ENCODE measurements at places on chromosomes 6 and 20.

DNA sequence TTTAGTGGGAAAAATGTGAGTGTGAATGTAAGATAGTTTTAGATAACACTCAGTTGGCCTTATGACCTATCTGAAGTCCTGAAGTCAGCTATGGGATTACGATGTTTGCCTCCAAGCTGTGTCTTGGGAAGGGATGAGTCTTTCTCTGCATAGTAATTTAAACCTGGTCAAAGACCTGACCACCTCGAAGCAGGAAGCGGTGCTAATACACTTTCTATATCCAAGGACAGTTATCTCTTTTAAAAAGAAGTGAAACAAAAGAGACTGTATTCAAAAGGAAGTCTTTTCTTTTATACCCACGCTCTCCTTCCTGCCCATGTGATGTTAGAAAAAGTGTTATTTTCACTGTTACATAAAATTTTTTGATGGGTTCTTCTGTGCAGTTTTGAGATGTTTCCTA is 94.9 kb downstream of the JARID2 start:
- no peak for DNase-seq

GRCh38 chr6:132490478-132491204 is 22.3 kb downstream of the STX7 start:
- peak; percentile 32 for DNase-seq

DNA sequence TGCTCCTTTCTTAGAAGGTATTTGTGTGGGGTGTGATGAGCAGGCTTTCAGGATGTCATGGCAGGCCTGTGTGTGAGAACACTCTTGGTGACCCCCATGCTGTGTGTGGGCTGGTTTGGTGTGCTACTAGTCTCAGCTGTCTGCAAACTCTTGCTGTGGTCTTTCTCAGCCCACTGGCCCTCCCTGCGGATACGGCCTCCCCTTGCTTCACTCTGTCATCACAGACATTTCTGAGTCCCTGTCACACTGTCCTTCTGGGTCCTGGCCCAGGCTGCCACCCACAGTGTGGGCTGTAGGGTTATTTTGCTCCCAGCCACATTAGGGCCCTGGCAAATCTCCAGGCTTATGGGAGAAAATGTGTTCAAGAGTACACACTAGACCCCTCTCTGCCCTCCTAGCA is 39.0 kb upstream of the ARMC2 start:
- DNase-seq: no peak

DNA sequence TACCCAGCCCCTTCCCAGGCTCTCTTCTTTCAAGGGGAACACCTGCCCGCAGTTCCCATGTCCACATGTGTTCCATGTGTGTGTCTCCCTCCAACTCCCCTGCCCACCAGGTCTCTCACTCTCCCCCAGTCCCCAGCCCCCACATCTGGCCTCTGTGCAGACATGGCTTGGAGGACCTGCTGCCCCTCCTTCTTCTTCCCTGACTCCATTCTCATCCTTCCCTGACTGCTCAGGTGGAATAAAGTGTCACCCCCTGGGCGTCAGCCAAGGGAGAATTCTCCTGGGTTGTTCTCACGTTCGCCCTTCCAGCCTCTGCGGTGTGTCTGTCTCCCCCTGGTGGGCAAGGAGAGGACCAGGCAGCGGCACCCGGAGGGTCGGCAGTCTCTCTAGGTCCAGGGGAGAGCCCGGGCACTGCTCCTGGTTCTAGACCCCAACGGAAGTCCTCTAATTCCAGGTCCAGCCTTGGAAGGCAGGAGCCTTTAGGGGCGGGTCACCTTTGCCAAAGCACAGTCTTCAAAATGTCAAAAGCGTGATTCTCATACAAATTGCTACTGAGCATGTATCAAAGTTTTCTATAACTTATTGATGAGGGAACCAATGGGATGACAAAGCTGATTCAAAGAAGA is 50.5 kb downstream of the EBF4 start:
- peak; percentile 78 for DNase-seq

- no peak for DNase-seq
Measured at GRCh38 chr6:46989398-46989797, 52.7 kb downstream of the ADGRF1 start.

- no peak for DNase-seq
Measured at GRCh38 chr20:4813863-4814695, 92.4 kb downstream of the PRND start.

GRCh38 chr20:5642155-5642981 is 107.8 kb upstream of the SHLD1 start:
- peak; percentile 46 for DNase-seq

DNA sequence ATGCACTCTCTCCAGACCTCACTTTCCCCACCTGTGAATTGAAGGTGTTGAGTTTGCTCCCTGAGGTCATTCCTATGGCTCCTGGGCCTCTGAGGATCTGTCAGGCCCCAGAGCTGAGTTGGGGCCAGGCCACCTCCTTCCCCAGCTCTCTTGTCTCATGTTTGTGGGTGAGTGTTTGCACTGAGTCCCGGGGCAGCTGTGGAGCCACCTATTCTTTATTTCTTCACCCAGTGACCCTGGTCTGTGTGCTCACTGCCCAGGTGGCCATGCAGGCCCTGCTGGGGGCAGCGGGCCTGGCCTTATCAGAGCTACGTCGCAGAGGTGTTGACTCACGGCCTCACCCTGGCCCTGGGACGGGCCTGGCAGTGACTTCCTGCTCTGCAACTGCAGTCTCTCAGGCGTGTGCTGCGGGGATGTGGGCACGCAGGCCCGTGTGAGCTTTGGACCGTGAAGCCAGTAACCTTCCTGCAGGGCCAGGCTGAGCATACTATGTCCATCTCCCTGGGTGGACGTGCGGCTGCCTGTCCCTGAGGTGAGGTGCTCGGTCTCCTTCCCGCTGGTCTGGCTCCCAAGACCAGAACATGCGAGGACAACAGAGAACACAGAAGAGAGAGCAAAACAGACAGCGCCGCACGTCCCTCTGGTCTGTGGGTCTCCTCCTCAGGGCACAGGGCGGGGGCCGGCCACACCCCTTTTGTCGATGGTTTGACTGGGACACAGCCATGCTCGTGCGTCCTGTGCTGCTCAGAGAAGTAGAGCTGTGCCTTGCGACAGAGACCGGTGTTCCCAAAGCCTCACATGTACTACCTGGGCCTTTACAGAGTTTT is 12.1 kb downstream of the TMEM181 start:
- DNase-seq: no peak

- no peak for DNase-seq
Measured at GRCh38 chr20:32792316-32792715, 27.4 kb upstream of the MAPRE1 start.

- DNase-seq: no peak
Measured at GRCh38 chr6:138653435-138653834, 120.1 kb upstream of the CCDC28A start.

DNA sequence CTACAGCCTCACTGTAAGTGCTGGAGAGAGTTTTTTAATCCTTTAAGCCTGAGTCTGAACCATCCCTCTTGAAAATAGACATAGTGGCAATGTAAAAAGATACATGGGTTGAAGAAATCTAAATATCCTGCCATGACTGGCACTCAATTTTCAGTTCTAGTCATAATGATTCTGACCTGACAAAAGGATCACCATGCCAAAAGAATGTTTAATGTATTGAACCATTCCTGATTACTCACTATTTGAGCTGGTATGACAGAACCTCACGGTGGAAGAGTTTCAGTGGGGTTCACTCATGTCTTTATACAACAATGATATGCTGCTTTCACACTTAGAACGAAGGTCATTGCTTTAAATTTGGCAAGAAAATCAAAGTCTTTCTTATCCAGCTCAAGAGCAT is 93.4 kb downstream of the HIVEP2 start:
- DNase-seq: no peak

Data from AG08395 (cell line).